ENCODE measurements at places on chromosomes 12 and 14. TPM values are rescaled to one million over a fixed set of nuclear protein-coding genes. Genes with fewer than 3 reads are reported as not detected.

- no peaks in the 10 kb centered on the region for H3K4me1 ChIP-seq
- no peak for DNase-seq
- H3K4me3 ChIP-seq: no peak overlapping the region
- no peak overlapping the region for H3K27ac ChIP-seq
- no peaks in the 10 kb centered on the region for H3K36me3 ChIP-seq
- no peaks in the 10 kb centered on the region for H3K27me3 ChIP-seq
Observed at GRCh38 chr14:47044841-47045240, 393.3 kb upstream of the RPL10L start.

Gene HCAR2
- total RNA-seq: 1.1 TPM

Gene TMTC1
- total RNA-seq: 87.6 TPM

DNA sequence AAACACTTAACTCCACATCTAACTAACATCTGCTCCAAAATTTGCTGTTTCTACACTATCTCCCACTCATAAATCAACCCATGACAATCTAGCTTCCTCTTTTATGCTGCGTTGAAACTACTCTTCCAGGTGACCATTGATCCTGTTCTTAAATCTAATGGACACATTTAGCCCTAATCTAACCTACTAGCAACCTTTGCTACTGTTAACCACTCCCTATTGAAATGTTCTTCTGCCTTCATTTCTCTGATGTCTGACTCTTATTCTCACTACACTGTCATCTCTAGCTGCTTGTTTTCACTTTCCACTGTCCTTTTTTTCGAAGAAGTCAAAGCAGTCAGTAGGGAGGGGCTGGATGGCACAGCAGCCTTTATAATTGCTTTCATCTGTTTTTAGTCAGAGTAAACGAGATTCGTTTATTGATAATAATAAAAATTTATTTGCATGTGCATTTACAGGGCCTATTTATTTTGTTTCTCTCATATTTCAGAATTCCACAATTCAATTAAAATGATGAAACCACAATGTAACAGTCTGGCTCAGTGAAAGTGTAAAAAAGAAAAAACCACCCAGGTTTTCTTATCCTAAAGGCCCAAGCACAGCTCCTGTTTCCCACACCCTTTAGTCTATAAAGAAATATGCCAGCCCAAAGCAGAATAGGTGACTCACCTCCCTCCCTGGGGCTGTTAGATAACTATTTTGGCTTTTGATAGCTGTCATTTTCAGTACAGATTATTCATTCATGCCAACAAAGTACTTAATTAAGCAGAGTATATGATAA, 44.9 kb downstream of the ATP2B1 start:
- no peaks in the 10 kb centered on the region for H3K36me3 ChIP-seq
- no peaks in the 10 kb centered on the region for H3K4me1 ChIP-seq
- no peak overlapping the region for H3K4me3 ChIP-seq
- DNase-seq: no peak
- no peak overlapping the region for H3K27ac ChIP-seq

DNA sequence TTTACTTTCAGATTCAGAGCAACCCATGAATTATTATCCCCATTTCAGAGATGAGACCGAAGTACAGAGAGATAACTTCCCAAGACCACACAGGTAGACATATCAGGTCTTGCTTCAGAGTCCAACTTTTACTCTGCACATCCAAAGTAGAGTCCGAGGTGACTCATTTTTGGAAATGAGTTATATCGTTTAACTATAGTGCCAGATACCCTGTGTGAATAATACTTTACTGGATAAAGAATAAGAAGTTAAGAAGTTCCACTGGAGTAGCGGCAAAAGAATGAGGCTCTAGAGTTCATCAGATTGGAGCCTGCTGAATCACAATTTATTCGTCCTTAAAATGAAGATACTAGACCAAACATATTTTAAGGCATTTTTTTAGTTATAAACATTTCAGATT, 124.7 kb downstream of the EPS8 start:
- no peaks in the 10 kb centered on the region for H3K4me1 ChIP-seq
- peaks cover 9% of the 10 kb centered on the region for H3K36me3 ChIP-seq
- H3K4me3 ChIP-seq: no peak overlapping the region
- no peak overlapping the region for H3K27ac ChIP-seq

GRCh38 chr12:75641031-75641780, 129.8 kb upstream of the KRR1 start:
- DNase-seq: no peak
- H3K27me3 ChIP-seq: no peaks in the 10 kb centered on the region
- H3K4me3 ChIP-seq: no peak overlapping the region

Gene ADCY6
- 51.9 TPM for total RNA-seq

GRCh38 chr14:54450535-54450934, 9.4 kb upstream of the CNIH1 start:
- DNase-seq: no peak
- no peak overlapping the region for H3K27ac ChIP-seq
- H3K4me1 ChIP-seq: peaks cover 3% of the 10 kb centered on the region
- no peaks in the 10 kb centered on the region for H3K36me3 ChIP-seq
- H3K4me3 ChIP-seq: no peak overlapping the region

Gene NINJ2
- 6.0 TPM for total RNA-seq

GRCh38 chr12:108914121-108914531, 34.2 kb downstream of the DAO start:
- H3K27me3 ChIP-seq: no peaks in the 10 kb centered on the region
- H3K36me3 ChIP-seq: peaks cover 21% of the 10 kb centered on the region

Gene LALBA
- not detected for total RNA-seq

DNA sequence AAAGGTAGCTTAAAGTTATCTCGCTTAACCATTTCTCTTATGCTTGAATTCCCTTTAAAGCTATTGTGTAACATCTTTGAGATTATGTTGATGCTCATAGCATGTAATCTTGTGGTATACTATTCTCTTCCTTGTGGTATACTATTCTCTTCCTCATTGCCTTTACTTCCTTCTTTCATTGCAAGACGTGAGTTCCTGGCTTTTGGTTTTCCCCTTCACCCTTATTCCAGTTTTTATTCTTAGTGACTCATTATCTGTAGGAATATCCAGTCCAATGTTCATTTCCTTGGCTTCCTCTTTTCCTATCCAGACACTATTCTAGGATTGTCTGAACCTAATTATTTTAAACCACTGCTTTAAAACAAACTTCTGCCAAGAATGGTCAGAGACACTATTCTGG, 564.0 kb downstream of the CCER1 start:
- DNase-seq: no peak
- H3K4me3 ChIP-seq: no peak overlapping the region
- no peak overlapping the region for H3K27ac ChIP-seq
- H3K36me3 ChIP-seq: no peaks in the 10 kb centered on the region
- H3K4me1 ChIP-seq: no peaks in the 10 kb centered on the region

- DNase-seq: no peak
- no peaks in the 10 kb centered on the region for H3K36me3 ChIP-seq
- no peaks in the 10 kb centered on the region for H3K4me1 ChIP-seq
- no peak overlapping the region for H3K4me3 ChIP-seq
Observed at GRCh38 chr14:80202888-80203562, 8.3 kb downstream of the DIO2 start.

- no peaks in the 10 kb centered on the region for H3K27me3 ChIP-seq
- DNase-seq: no peak
- peaks cover 4% of the 10 kb centered on the region for H3K4me1 ChIP-seq
- no peaks in the 10 kb centered on the region for H3K36me3 ChIP-seq
- no peak overlapping the region for H3K4me3 ChIP-seq
Observed at GRCh38 chr14:95870772-95871171, 5.9 kb upstream of the TUNAR start.

Gene VRTN
- not detected for total RNA-seq

GRCh38 chr14:88030079-88030478, 25.1 kb downstream of the GPR65 start:
- no peaks in the 10 kb centered on the region for H3K27me3 ChIP-seq
- H3K36me3 ChIP-seq: no peaks in the 10 kb centered on the region
- DNase-seq: no peak
- no peak overlapping the region for H3K27ac ChIP-seq

DNA sequence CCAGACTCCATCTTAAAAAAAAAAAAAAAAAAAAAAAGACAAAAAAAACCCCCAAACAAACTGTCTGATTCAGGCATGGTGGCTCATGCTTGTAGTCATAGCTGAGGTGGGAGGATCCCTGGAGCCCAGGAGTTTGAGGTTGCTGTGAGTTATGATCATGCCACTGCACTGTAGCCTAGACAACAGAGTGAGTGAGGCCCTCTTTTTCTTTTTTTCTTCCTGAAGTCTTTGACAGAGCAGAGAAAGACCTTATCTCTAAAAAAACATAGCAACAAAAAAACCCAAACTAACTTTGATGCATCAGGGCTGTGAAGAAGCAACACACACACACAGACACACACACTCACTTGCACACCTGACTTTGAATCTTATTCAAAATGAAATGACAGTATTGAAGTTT, 7.7 kb upstream of the AMN1 start:
- H3K36me3 ChIP-seq: no peaks in the 10 kb centered on the region
- no peaks in the 10 kb centered on the region for H3K27me3 ChIP-seq
- no peak overlapping the region for H3K4me3 ChIP-seq
- no peak overlapping the region for H3K27ac ChIP-seq
- DNase-seq: no peak
- H3K4me1 ChIP-seq: no peaks in the 10 kb centered on the region

Gene KLRF1
- 0.22 TPM for total RNA-seq

DNA sequence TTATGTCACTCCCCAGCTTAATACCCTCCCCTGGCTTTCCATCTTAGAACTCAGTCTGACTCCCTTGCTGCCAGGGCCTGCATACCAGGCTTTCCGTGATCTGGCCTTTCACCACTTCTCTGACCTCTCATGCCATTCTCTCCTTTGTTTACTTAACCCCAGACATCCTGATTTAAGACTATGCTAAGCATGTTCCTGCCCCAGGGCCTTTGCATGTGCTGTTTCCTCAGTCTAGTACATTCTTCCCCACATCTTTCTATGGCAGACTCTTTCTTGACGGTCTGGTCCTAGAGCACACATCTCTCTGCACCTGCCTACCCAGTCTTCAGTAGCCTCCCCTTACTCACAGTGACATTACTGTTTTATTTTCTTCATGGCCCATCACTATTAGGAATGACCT, 42.2 kb downstream of the PLXNC1 start:
- no peak overlapping the region for H3K27ac ChIP-seq
- DNase-seq: no peak
- H3K36me3 ChIP-seq: no peaks in the 10 kb centered on the region
- no peaks in the 10 kb centered on the region for H3K27me3 ChIP-seq
- no peak overlapping the region for H3K4me3 ChIP-seq
- H3K4me1 ChIP-seq: peaks cover 28% of the 10 kb centered on the region

DNA sequence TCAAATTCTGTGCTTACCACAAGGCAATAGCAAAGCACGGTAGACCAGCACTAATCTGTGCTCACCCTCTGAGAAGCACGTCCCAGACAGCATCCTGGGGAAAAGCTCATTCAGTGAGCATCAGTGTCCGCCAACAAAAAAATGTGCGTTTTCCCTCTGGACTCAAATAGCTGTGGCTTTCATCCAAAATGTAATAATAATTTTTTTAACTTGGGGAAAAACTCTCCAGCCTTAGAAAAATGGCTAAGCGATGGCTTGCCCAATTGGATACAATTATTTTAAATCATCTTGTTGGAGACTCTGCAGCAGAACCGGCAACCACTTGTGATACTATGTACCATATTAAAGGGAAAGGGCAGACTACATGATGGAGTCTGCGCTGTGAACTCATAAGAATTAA, 1.1 kb upstream of the KRT77 start:
- H3K36me3 ChIP-seq: no peaks in the 10 kb centered on the region
- H3K4me3 ChIP-seq: no peak overlapping the region

Gene TNFRSF1A
- total RNA-seq: 62.4 TPM

Gene PLEKHH1
- 30.3 TPM for total RNA-seq

- H3K4me1 ChIP-seq: peaks cover 16% of the 10 kb centered on the region
- no peak overlapping the region for H3K27ac ChIP-seq
Observed at GRCh38 chr12:52123487-52124186, 44.1 kb downstream of the SMIM41 start.

Gene SIX1
- total RNA-seq: 44.8 TPM

Gene ACOT6
- total RNA-seq: 0.11 TPM

DNA sequence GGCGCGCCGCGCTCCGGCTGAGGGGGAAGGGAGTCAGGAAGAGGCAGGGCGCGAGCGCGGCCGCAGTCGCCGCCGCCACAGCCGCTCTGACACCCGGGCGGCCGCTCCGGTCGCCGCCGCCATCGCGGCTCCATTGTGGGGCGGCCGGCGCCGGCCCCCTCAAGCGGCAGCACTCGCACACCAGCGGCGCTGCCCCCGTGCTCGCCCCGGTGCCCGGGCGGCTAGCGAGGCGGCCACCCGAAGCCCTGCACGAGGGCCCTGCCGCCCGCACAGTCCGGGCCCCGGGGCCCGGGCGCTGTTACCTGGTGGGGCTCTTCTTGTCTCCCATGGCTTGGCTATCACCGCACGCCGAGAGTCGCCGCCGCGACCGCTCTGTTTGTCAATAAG, 202 bp downstream of the YAF2 start:
- peak overlapping the region; percentile 57 for H3K27ac ChIP-seq
- peaks cover 3% of the 10 kb centered on the region for H3K4me1 ChIP-seq
- H3K27me3 ChIP-seq: no peaks in the 10 kb centered on the region
- peak overlapping the region; percentile 82 for H3K4me3 ChIP-seq
- peaks cover 6% of the 10 kb centered on the region for H3K36me3 ChIP-seq
- DNase-seq: no peak

- H3K4me1 ChIP-seq: no peaks in the 10 kb centered on the region
- H3K27ac ChIP-seq: no peak overlapping the region
- peaks cover 5% of the 10 kb centered on the region for H3K36me3 ChIP-seq
- no peak for DNase-seq
Observed at GRCh38 chr14:67636361-67636919, 16.7 kb downstream of the ARG2 start.

Gene DLK1
- 4.9 TPM for total RNA-seq

- no peak for DNase-seq
- H3K4me1 ChIP-seq: no peaks in the 10 kb centered on the region
- H3K36me3 ChIP-seq: no peaks in the 10 kb centered on the region
- H3K27me3 ChIP-seq: no peaks in the 10 kb centered on the region
- H3K27ac ChIP-seq: no peak overlapping the region
Observed at GRCh38 chr14:47490353-47490752, 185.1 kb downstream of the MDGA2 start.

Gene PRH2
- not detected for total RNA-seq

Gene CFAP54
- 16.2 TPM for total RNA-seq

- H3K27me3 ChIP-seq: no peaks in the 10 kb centered on the region
- H3K27ac ChIP-seq: no peak overlapping the region
- no peak overlapping the region for H3K4me3 ChIP-seq
Observed at GRCh38 chr14:100780646-100781355, 45.1 kb upstream of the MEG3 start.

- no peaks in the 10 kb centered on the region for H3K36me3 ChIP-seq
- H3K4me1 ChIP-seq: peaks cover 35% of the 10 kb centered on the region
- peak overlapping the region; percentile 76 for H3K4me3 ChIP-seq
- H3K27ac ChIP-seq: peak overlapping the region; percentile 88
Observed at GRCh38 chr12:55931317-55931779, 386 bp downstream of the DGKA start.

Gene C12orf42
- 0.17 TPM for total RNA-seq

Gene HOXC12
- total RNA-seq: not detected

GRCh38 chr14:77212097-77212870, 30.7 kb downstream of the TMEM63C start:
- no peak overlapping the region for H3K27ac ChIP-seq
- H3K4me1 ChIP-seq: peaks cover 33% of the 10 kb centered on the region
- H3K36me3 ChIP-seq: peaks cover 19% of the 10 kb centered on the region
- H3K4me3 ChIP-seq: no peak overlapping the region

Gene IQSEC3
- 7.8 TPM for total RNA-seq

Gene PYGL
- 33.9 TPM for total RNA-seq

Gene KRT77
- total RNA-seq: 0.10 TPM

GRCh38 chr12:102376181-102376747, 104.1 kb downstream of the IGF1 start:
- H3K4me1 ChIP-seq: no peaks in the 10 kb centered on the region
- no peaks in the 10 kb centered on the region for H3K36me3 ChIP-seq
- H3K27me3 ChIP-seq: no peaks in the 10 kb centered on the region

All from spinal cord (tissue), 10 donors.